ENCODE measurements at places on chromosomes 11 and 22.
A peak's percentile ranks its signal among the peaks of the same experiment; 100 is the strongest.

DNA sequence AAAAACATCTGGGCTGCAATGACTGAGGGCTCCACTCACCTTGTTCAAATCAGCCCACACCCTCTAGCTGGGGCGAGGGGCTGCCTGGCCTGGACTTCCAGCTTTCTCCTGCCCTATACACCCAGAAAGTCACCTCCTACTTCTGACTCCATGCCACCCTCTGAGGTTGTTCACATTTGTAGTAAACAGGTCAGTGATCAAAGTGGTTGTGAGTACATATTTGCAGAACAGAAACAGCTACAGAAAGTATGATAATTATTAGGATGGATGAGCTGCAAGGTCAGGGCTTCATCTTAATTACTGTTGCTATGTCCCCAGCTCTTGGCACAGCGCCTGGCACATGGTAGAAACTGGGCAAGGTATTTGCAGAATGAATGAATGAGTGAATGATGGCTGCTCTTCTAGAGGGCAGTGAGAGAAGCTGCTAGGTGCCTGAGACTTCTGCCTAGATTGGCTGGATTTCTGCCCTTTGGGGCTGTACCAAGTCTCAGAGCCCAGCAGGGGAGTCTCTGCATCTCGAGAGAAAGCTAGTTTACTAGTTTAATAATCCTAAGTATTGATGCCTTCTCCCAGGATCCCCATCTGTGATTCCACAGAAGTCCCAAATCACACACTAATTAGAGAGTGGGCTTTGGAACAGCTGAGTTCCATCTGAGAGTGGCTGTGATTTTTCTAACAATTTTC is 36.0 kb downstream of the SYT13 start:
- no peak for DNase-seq

DNA sequence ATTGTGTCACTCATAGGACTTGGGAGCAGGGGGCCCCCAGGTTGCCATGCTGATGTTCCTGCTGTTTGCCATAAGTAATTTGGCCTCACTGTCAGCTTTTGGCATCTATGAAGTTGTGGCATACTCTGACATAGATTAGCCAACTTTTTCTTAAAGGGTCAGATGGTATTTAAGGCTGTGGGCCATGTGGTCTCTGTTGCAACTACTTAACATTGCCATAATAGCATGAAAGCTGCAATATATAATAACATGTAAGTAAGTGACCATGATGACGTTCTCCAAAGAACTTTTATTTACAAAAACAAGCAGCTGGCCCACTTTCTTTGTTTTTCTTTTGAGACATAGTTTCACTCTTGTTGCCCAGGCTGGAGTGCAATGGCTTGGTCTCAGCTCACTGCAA is 2.2 kb upstream of the TMEM216 start:
- no peak for DNase-seq

DNA sequence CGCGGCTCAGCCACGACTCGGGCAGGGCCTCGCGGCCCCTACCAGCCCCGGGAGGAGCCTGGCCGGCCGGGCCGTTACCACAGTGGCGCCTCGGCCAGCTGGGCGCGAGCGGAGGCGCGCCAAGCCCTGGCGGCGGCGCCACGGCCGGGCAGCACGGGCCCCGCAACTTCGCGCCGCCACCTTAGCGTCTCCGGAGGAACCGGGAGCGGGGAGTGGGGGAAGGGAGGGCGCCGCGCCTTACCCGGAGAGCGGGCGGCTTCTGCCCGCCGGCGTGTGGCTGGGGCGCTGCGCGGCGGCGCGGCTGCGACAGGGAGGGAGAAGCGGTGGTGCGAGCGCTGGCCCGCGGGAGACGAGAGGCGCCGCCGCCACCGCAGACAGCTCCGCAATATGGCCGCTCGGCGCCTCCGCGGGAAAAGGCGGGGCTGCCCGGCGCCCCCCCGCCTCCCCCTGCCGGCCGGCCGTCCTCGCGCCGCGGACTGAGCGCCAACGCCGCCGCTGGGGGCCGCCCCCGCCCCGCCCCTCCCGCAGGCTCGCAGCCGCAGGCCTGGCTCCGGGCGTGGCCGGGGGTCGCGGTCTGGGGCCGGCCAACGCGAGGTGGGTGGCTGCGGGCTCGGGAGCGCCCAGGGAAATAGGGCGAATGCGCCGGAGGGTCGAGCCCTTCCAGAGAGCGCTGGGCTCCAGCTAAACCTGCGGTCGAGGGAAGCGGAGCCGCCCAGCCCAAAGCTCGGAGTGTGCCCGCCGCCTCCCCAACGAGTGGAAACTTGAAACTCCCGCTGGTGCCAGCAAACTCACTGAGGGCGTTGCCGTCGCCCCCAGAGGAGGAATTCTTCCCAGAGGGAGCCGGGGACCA is at the start of gene RDX:
Gene RDX, minus strand, starts transcription at position 389 of the 850 bp plus-strand sequence. CDS start 16,922 bp downstream, outside the sequence.
- peak; percentile 57 for DNase-seq

GRCh38 chr11:102112509-102112821 is 2.2 kb downstream of the YAP1 start:
- DNase-seq = no peak

- no peak for DNase-seq
Observed at GRCh38 chr22:42920101-42920820, 63.2 kb upstream of the ARFGAP3 start.

- no peak for DNase-seq
Observed at GRCh38 chr22:49867303-49868265, 13.9 kb downstream of the ZBED4 start.

GRCh38 chr11:29265792-29266191 is 751.0 kb downstream of the KCNA4 start:
- no peak for DNase-seq

- no peak for DNase-seq
Observed at GRCh38 chr11:125201525-125202141, 37.1 kb downstream of the PKNOX2 start.

DNA sequence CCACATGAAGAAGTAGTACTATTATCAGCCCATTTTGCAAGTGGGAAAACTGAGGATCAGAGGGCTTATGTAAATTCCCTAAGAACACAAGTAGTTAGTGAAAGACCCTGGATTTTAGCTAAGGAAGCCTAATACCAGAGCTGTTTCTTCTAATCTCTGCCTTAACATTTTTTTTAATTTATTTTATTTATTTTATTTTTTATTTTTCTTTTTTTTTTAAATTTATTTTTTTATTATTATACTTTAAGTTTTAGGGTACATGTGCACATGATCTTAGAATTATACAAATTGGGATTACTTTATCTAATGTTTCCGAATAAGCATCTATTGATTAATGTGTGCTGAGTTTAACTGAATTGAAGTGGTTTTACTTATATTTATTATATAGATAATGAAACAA is 1015.3 kb downstream of the LRRC4C start:
- DNase-seq = no peak

DNA sequence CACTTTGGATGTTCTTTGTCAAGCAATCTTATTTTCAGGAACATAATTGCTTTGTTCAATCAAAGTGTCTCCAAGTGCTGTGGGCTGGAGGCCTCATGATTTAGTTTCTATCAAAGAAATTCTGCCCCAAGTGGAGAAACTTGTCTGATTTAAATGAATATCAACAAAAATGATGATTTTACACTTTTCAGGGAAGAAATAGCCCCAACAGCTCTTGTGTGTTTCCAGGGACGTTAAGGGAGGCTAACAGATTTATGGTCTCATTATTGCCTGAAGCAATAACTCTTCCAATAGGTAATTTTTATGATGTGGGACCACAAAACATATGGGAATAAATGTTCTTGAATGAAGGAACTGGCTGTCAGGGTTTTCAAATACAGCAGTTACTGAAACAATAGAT is 699.1 kb downstream of the FAM181B start:
- DNase-seq = no peak

DNA sequence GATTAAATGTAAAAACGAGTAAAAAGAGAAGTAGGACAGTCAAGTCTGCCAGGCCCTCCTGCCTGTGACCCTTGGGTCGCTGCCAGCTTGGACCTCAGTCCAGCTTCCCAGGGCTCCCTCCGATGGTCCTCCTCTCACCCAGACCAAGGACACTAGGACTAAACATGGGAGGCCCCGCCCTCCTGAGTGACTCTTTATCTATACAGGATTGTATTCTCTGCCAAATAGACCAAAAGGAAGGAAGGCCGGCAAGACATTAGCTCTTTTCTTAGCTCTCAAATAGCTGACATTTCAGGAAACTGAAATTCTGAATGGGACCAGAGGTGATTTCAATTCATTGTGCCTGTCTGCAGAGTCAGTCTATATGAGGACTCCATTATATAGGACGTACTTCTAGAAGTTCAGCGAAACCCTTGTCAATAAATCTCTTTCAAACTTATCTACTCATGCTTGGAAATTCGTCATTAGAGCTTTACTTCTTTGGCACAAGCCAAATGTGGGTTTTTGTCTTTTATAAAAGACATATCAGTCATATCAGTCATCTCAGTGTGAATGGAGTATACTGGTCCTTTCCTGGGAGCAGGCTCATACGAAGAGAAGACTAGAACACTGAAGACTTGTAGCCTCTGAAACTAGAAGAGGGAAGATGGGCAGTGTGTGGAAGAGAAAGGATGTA is 28.5 kb downstream of the ADORA2A start:
- DNase-seq = no peak

DNA sequence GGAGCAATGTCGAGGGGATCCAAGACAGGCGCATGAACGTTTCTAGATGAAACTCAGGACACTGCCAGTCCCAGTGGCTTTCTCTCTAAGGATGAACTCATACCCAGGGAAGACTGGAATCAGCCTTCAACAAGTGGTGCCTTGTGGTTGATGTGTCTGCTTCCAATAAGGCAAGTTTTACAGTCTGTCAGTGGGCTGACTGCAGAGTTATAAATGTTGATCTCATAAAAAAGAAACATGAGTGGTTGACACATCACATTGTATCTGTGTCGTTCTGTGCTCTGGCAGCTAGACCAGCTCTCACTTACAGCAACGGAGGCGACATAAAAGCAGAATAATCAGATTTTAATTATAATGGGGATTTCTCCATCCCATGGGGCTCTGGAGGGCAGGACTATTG is 96.7 kb downstream of the SNX19 start:
- DNase-seq = no peak

- peak; percentile 82 for DNase-seq
Observed at GRCh38 chr22:39090426-39091064, 6.5 kb upstream of the APOBEC3H start.

DNA sequence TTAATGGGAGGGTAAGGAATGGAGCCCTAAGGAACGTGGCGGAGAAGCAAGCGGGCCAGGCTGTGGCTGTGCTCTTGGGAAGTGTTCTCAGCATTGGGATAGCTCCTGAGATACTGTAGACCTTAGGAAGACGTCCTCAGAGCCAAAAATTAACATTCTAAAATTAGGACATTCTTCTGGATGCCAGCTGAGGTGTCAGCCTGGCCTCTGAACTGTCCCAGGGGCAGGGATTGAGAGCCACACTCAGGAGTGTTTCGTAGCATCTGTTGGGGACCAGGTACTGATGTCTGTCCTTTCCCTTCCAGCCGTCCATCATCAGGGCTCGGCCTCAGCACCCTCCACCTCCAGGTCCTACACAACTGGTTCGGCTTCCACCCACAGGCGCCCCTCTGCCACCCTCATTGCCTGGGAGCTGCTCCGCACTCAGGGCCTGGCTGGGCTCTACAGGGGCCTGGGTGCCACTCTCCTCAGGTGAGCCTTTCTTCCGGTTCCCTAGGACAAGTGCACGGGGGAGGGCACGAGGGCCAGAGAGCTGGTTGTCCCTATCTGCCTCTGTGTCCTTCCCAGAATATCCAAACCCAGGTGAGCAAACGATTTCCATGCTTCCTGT is 23.6 kb downstream of the SLC25A18 start:
- no peak for DNase-seq

GRCh38 chr11:33869481-33870422 is 22.1 kb downstream of the LMO2 start:
- DNase-seq = no peak

- DNase-seq = no peak
Observed at GRCh38 chr11:85974122-85974521, 94.8 kb downstream of the PICALM start.

DNA sequence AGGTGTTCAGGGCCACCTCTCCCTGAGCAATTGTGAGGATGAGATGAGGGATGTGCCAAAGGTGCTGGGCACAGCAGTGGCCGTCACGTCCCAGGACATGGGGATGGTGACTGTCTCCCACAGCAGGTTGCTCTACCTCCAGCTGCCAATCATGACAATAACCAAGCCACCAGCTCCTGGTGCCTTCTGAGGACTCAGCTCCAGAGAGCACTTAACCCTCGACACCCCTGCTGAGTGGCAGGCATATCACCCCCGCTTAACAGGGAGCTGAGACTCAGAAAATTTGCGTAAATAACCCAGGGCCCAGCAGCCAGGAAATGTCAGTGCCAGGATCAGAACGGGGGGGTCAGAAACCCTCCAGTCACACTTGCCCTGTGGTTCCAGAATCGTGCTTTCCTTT is 8.4 kb upstream of the PNPLA5 start:
- DNase-seq = no peak

Measured in stimulated activated CD4-positive, alpha-beta T cell treated with anti-CD3 and anti-CD28 coated beads, Interleukin-4, amount 100 ng/mL, for 24 hours (primary cell).